GM12878 (cell line): ENCODE measurements at places on chromosomes 3 and 15. TPM values are rescaled to one million over a fixed set of nuclear protein-coding genes. Genes with fewer than 3 reads are reported as not detected.

Gene IL17RC
- polyA plus RNA-seq: 3.4 and 3.9 TPM in 2 replicates

Gene VPS39
- 33.7 and 37.9 TPM in 2 replicates for polyA plus RNA-seq

Gene GRIP2
- 0.02 TPM in 1 of 2 replicates, not detected in the other for polyA plus RNA-seq

Gene THRB
- polyA plus RNA-seq: not detected in 2 replicates
